ENCODE measurements at places on chromosomes 2 and 18.

DNA sequence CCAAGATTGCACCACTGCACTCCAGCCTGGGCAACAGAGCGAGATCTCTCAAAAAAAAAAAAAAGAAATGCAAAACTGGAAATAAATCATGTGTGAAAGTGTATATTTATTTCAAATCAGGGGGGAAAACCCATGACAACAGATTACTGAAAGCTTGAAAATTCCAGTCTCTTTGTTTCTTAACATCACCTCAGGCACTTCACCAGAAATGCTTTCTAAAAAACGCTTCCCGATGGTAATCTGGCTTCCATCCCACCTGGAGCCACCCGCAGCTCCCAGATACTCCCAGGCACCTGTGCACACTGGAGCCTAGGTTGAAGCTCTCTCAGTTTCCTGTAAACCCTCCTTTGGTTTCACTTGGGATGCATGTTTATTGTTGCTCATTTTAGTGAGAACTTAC lies 7.2 kb upstream of the ITGB6 start:
- no peak for DNase-seq

DNA sequence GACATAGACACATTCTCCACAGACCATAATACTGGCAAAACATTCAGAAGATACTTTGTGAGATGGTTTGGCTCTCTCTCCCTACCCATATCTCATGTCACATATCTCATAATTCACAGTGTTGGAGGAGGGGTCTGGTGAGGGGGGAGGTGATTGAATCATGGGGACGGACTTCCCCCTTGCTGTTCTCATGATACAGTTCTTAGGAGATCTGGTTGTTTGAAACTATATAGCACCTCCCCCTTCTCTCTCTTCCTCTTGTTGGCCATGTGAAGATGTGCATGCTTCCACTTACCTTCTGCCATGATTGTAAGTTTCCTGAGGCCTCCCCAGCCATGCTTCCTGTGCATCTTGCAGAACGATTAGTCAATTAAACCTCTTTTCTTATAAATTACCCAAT lies 61.1 kb downstream of the HK2 start:
- DNase-seq, result no peak

GRCh38 chr2:20139407-20140172 lies 85.3 kb downstream of the SDC1 start:
- DNase-seq, result no peak

GRCh38 chr18:79856119-79857007 lies 58.6 kb downstream of the KCNG2 start:
- DNase-seq, result no peak

- no peak for DNase-seq
Observed at GRCh38 chr2:222269132-222269531, 29.7 kb downstream of the PAX3 start.

DNA sequence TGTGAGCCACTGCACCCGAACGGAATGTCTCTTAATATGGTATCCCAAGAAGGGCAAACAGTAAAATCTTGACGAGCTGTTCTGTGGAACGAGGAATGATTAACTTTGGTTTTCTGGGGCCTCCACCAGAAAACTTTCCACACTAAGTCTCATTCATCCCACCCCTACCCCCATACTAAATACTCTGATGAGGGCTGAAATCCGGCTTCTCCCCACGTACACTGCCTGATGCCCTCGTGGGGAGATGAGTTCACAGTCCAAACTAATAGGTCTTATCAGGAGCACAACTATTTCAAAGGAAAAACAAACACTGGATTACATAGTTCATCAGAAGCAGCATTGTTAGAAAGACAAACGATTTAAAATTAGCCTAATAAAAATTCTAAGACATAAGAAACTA lies 49.2 kb upstream of the TCF4 start:
- no peak for DNase-seq

GRCh38 chr2:1979138-1979537 lies 234.8 kb upstream of the PXDN start:
- no peak for DNase-seq

- DNase-seq, result peak; percentile 31
Observed at GRCh38 chr2:86238354-86238753, 39.1 kb downstream of the MRPL35 start.
